ENCODE measurements at places on chromosomes 2 and 18.
A peak's percentile ranks its signal among the peaks of the same experiment; 100 is the strongest.

GRCh38 chr2:77807531-77808215 is 285.5 kb upstream of the LRRTM4 start:
- no peak for DNase-seq

DNA sequence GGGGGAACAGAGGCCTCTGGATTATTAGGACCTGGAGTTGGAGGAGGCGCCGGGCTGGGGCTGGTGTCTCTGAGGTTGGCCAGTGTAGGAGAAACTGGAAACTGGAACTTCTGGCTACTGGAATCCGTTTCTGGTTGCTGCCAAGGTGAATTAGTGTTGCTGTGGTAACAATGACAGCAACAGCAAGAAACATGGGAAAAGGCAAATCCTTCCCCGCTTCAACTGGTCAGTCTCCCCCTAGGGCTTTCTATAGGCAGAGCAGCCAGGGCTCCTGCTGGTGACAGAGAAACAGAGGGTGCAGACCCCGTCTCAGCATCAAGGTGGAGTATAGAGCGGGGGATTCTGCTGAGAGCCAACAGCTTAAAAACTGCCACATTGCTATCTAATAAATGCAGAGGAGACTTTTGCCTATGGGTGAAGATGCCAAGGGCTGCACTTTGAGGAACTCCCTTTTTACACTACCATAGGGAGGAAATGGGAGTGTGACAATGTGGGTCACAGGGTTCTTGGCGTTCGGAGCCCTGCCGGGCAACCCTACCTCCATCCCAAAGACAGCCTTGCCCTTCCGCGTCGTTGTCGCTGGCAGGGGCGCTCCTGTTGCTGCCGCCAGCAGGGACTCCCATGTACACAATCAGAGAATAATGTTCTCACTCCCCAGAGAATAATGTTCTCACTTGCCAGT is 81.4 kb upstream of the CABLES1 start:
- no peak for DNase-seq

DNA sequence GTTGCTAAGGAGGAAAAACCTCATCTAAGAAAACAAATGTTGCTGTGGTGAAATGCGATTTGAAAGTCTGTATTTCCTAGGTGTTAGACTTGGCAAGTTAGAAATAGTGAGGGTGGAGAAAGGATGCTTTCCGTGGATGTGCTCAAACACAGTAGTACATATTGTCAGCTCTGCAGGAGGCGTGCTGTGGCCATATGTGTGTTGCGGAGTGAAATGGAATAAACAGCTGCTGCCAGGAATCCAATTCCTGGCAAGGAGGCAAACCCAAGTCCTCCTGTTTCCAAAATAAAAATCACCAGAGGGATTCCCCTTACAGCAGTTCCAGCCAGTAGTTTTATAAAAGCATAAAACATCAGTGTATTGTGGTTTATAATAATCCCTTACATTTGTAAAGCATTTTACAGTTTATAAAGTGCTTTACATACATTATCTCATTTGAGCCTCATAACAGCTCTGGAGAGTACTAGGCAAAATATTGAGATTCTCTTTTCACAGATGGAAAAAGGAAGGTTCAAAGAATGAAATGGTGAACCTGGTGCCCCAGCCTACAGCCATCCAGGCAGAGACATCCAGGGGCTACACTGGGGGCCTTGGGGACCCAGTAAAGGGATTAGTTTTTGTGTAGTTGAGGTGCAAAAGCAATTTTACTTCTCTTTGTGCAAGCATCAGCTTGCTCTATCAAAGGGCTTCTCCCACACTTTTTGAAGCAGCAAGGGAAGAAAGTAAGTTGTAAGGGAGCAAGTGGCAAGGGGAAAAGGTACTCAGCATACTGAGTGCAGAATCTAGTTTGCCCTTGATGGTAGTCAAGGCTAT is 206.0 kb downstream of the AGPS start:
- DNase-seq = peak; percentile 46

DNA sequence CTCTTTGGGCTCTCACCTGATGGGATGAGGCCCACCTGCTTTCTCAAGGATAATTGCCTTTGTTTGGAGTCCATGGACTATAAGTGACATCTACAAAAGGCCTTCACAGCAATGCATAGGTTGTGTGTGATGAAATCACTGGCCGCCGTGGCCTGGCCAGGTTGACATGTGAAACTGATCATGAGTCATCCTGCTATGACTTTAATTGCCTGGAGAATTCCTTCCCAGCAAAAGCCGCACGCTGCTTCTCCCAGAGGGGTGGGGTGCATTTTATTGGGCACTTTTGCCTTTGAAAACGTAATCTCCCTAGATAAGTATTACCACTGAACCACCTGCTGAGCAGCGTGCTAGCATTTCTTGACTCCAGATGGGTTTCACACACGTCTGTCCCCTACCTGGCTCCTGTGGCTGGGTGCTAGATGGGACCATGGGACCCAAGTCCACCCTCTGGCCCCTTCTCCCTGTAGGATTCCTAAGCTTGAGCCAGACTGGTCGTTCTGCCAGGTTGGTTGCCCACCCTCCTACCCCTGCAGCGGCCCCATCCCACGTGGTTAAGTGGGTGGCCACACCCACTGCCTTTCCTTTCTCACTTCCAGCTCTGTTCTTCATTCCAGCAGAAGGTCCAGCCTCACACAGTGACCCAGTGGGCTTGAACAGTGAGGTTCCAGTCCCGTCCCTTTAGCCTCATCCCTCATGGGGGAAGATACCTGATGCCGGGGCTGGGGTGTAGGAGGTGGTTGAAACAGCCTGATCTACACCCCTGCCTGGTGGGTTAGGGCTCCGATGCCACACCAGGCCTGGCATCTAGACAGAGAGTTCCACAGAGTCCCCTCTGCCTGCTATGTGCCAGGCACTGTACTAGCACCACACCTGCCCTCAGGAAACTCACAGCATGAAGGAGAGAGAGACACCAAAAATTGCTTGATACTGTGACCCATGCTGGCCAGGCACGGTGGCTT is 89.6 kb downstream of the GBX2 start:
- no peak for DNase-seq

DNA sequence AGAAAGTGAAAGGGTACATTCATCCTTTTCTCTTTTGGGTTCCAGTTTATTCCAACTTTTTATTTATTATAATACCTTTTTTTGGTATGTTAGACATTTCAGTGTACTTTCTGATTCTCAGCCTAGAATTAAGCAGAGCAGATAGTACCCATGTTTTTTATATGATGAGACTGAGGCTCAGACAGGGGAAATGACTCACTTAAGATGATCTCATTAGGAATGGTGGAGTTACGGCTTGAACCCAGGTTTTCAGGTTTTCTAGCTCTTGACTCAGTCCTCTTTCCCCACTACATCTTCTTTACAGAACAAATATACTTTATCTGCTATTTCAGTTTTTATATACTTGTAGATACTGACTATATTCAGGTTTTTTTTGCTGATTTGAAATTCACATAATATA is 51.7 kb upstream of the OTX1 start:
- no peak for DNase-seq

DNA sequence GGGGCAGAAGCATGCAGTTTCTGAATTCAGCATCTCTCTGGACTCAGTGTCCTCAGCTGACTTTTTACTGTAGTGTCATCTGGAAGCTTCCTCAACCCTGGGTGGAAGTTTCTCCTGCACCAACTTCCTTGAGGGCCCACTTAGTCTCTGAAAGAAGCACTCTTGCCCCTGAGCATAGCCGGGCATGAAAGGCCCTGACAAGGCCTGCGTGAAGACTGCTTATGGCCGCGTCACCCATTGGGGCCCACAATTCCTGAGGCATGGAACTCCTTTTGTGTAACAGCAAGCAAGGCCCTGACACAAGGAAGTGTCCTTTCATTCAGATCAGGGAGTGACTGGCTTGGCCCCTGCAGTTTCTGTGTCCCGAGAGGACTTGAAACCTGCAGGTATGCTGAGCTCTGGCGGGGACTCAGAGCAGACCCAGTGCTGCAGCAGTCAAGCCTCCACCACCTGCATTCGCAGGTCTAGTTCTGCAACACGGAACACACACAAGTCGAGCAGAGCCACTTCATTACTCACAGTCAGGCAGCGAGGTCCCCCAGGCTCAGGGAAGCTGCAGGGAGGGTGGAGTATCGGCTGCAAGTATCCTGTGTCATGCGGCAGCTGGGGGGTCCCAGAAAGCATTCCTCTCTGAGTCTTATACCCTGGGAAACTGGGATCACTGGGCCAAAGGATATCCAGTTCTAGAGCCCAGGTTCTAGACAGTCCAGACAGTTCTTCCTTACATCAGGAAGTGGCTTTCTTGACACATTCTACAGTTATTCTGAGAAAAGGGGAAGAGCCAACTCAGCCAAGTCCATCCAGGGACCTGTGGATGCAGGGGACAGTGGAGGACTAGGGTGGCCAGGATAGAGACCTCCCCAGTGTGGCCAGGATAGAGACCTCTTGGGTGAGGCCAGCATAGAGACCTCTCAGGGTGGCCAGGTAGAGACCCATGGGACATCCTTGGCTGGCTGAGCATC is 35.6 kb upstream of the PRLH start:
- no peak for DNase-seq

DNA sequence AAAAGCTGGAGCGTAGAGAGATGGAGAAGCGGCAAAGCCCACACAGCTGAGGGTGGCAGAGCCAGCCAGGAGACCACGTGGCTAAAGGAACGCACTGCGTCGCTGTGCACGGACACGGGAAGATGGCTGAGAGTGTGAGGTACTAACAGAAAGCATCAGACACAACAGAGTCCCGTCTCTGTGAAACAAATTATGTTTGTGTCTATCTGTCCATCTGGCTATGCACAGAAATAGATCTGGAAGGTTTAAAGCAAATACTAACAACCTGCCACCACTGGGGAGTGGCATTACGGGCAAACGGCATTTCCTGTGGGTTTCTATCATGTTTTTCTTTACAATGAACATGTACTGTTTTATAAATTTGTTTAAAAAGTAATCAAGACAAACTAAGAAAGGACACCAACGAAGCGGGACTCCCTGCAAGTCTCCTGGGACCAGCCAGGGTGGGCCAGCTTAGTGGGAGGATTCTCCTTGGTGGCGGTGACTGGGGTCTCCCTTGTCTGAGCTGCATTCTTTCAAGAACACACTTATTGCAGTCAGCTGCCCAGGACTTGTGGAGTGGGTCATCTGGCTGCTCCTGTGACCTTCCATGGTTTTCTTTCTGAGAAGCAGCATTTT is 262.2 kb downstream of the TWIST2 start:
- DNase-seq = no peak

DNA sequence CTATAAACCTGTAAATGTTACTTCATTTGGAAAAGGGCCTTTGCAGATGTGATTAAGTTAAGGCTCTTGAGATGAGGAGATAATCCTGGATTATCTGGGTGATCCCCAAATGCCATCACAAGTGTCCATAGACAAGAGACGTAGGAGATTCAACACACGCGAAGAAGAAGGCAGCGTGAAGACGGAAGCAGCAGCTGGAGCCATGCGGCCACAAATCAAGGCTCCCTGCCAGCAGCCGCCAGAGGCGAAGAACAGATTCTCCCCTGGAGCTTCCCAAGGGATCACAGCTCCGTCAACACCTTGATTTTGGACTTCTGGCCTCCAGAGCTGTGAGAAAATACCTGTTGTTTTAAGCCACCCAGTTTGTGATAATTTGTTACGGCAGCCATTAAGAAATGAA is 11.0 kb upstream of the VAPA start:
- DNase-seq = no peak

DNA sequence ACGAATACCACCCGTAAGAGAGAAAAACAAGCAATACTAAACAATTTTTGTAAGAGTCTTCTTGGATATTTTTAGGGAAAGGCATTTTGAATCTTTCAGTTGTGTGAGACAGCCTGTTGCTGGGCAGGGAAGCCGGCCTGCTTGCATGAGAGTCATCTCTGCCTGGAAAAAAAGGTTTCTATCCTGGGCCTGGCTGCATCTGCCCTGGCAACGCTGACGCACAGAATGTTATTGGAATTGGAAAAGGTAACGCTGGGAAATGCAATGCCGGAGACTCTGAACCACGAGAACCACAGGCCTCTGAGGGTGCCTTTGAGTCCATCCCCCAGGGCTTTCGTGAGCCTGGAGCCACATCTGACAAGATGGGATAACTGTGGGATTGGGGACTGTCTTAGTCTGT is 17.9 kb upstream of the NPAS2 start:
- DNase-seq = no peak

GRCh38 chr2:43276962-43277391 is 50.6 kb upstream of the ZFP36L2 start:
- DNase-seq = no peak

- DNase-seq = no peak
Measured at GRCh38 chr2:168211664-168212163, 35.7 kb downstream of the STK39 start.

DNA sequence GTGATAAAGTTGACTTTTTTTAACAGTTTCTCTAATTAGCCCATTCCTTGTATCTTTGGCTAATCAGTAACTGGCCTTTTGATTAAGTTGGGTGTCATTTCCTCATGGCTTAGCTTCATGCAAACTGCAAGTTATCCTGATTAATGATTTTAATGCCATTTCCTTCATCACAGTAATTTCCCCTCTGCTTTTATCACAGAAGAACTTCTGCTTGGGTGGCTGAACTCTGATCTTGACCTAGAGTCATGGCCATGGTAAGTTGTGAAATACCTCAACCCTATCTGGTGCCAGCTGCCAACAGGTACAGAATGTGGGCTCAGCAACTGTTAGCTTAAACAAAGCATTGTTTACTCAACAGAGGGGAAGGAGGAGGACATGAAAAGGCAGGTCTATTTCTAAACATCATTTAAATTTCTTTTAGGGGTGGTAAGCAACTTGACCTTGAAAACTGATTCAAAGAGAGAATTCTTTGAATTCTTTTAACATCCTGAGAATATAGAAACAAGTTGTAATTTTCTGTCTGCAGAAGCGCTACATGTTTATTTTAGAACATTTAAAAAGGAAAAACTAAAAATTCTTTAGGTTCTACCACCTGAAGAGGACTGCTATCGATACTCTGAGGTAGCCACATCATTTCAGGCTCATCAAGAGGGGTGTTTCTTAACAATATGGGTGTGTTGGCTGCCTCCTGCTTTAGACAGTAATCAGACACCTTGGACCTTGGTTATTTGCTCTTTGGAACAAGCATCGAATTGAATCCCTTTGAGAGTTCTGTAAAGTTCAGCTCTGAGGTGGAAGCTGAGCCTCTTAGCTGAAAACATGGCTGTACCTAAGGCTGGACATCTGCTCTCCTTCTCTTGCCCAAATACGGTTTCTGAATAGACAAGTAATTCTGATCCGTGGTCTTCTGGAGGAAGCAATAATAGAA is 39.7 kb downstream of the ANXA4 start:
- no peak for DNase-seq

All from smooth muscle cell of the brain vasculature (primary cell).